ENCODE measurements at places on chromosomes 3 and 15. TPM values are rescaled to one million over a fixed set of nuclear protein-coding genes. Genes with fewer than 3 reads are reported as not detected.

The SLC9C1 gene
- 1.3 TPM for total RNA-seq

The ACAN gene
- total RNA-seq = not detected

GRCh38 chr3:183260167-183260904, 7.3 kb downstream of the B3GNT5 start:
- no peak for DNase-seq

DNA sequence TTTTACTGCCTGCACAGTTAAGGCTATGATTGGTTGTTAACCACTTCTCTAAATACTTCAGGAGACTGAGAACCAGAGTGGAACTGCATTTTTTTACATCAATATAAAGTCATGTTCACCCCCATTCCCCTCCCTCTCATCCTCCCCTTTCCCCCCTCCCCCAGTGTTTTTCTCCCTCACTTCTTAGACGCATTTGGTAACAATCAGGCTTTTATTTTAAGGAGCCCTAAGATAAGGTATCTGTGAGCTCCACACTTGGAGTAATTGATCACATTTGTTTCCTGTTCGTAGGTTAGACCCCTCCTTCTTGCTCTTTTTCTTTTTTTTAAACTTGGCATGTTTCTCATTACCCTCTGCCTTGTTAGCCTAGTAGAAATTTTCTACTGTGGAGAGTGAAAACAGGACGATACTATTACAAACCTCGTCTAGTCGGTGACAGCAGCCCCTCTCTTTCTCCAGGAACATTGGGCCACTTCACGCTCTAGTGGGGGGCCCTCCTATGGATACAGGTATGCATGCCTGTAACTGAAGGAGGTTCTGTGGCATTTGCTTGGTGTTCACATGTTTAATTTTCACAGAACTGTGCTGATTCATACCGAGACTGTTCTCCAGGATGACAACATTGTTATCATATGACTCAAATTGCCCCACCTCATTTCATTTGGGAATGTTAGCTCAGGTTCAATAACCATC, 314.4 kb downstream of the MECOM start:
- DNase-seq = no peak

DNA sequence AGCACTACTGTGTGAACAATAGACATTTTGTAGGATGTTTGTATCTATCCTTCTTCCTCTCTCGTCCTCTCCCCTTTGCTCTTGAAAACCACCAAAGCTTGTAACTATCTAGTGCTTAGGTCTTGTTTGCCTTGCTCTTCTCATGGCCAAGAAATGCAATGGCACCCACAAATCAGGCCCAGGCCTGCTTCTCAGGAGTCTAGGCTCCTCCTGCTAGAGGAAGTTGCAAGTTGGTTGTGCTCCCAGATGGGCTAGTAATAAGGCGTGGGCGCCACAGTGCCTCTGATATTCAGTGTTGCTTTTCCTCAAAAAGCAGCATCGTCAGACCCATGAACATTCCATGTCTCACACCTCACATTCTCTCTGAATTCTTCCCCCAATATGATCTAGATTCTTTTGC, 28.7 kb downstream of the ZNF385D start:
- no peak for DNase-seq

The RASA2 gene
- total RNA-seq = 4.3 TPM

DNA sequence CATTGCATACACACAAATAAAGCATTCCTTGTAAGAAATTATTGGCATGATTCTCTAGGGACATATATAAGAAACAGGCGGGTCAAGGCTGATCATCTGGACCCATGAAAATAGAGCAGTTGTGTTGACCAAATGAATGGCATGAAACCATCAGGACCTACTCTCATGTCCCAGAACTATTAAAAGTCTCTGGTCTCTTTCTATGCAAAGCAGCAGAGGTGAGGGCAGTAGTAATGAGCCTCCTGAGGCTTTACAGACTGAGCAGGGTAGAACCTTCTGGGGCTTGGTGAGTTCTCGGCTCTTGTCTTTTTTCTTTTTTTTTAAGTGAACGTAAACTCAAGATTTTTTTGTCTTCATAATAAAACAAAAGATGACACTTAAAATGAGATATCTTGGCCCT, 9.3 kb downstream of the GLDN start:
- DNase-seq = no peak

DNA sequence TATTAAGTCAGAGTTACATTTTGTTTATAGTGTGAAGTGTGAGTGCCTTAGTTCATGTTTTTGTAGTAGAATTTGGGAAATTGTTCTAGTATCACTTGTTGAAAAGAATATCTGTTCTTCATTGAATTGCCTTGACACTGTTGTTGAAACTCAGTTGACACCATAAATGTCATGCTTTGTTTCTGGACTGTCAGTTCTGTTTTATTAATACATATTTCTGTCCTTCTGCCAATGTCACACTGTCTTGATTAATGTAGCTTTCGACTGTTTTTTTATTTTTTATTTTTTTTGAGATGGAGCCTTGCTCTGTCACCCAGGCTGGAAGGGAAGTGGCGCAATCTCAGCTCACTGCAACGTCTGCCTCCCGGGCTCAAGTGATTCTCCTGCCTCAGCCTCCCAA, 59.1 kb downstream of the CHD2 start:
- DNase-seq = no peak

- no peak for DNase-seq
Observed at GRCh38 chr3:156293566-156293965, 173.2 kb downstream of the KCNAB1 start.

DNA sequence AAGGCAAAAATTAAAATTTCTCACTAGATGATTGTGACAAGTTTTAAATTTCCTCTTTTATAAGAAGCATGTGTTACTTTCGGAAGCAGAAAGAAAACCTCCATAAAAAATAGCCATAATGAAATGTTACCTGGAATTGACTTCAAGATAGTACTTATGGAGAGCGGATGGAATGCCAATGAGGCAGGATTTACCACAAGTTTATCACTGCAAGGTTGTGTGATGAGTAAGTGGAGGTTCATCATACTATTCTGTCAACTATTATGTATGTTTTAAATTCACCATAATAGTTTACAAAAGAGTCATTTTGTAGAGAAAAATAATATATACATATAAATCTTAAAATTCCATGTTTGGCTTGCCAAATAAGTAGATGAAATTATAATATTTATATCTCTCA, 230.3 kb downstream of the SCAPER start:
- DNase-seq = no peak

The GPR156 gene
- not detected for total RNA-seq

DNA sequence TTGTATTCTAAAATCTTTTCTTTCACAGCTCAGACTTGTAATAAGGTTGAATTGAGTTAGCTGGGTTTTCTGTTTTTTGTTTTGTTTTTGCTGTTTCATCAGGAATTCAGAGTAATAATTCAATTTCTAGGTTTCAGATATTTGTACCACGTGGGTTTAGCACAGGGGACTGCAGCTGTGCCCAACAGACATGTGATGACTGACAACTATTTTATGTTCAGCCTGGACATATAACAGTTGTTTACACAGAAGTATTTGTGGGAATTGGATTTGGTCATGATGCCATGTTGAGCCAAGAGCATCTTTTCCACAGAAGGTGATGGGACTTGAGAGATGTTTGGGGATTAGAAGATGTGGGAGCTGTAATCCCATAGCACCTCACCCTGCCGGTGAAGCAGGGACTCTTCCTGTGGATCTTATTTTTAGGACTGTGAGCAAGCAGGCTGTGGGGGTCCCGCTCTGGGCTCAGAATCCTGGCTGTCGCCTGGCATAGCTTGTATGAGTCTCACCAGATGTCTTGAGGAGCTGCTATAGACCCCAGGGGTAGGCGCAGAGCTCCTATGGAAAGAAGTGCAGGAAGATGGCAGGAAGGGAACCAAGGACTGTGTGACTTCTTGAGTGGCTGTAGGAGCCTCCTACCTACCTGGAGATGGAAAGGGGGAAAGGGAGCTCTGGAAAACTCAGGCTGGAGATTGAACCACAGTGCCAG, 23.7 kb downstream of the PXYLP1 start:
- DNase-seq = no peak

GRCh38 chr3:138594150-138594934, at the start of gene CEP70:
TSS of gene CEP70 (minus strand) at chr3:138594260. CDS start at chr3:138572927, 21,333 bp downstream.
- peak; percentile 94 for DNase-seq

DNA sequence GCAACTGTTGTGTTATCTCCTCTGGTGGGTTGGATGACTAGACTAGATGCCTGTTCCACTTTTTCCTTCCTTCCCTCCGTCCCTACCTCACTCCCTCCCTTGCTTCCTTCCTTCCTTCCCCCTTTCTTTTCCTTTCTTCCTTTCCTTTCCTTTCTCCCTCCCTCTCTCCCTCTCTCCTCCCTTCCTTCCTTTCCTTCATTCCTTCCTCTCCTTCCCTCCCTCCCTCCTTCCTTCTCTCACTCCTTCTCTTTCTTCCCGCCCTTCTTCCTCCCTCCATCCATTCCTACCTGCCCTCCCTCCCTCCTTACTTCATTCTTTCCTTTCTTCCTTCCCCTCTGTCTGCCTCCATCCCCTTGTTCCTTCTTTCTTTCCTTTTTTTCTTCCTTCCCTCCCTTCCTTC, 1045.3 kb downstream of the OTOL1 start:
- DNase-seq = no peak

DNA sequence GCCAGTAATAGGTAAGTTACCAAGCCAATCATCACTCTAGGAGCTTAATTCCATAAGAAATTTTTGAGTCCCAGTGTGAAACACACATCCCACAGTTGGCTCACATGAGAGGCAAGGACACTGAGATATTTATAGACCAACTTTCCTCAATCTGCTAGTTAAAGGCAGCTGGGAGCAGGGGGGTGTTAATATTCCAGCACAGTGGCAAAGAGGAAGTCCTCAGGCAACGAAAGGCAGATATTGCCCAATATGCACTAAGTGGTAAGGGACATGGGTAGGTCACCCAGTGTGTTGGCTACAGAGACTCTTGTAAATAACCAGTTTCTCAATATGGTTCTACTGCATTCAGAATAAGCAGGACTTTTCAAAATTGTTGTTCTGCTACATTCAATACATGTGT, 61.0 kb downstream of the TOP2B start:
- no peak for DNase-seq

DNA sequence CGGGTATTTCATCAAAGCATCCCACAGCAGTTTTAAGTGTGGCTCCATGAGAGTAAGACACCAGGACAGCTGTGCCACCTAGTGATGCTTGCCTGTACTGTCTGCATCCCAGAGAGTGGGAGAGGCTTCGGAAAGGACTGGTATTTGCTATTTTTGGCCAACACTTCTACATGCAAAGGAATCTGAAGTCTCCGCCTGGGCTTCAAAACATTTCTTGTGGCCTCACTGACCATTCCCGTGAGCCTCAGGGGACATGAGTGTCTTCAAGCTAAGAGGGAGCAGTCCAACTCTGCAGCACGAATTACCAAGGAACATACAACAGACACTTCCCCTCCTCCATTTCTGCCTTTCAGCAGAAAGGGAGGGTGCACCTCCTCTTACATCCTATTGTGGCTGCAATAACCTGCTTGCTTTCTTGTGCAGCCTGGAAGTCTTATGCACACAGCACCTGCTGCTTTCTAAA, 177.5 kb downstream of the RORA start:
- DNase-seq = peak; percentile 39

The COL8A1 gene
- 16.4 TPM for total RNA-seq

- DNase-seq = no peak
Observed at GRCh38 chr3:24736701-24737100, 242.1 kb upstream of the THRB start.

The PPP2R3A gene
- 94.9 TPM for total RNA-seq

The OR5H1 gene
- total RNA-seq = not detected

The CCDC39 gene
- not detected for total RNA-seq

The CLDN16 gene
- total RNA-seq = not detected

GRCh38 chr3:31096661-31097395, 202.4 kb upstream of the GADL1 start:
- no peak for DNase-seq

- no peak for DNase-seq
Observed at GRCh38 chr3:39103791-39104552, 3.5 kb downstream of the GORASP1 start.

The GPR27 gene
- total RNA-seq = 7.3 TPM

GRCh38 chr3:85303156-85303555, 344.4 kb downstream of the CADM2 start:
- no peak for DNase-seq

GRCh38 chr3:5276934-5277333, 89.4 kb downstream of the EDEM1 start:
- no peak for DNase-seq

DNA sequence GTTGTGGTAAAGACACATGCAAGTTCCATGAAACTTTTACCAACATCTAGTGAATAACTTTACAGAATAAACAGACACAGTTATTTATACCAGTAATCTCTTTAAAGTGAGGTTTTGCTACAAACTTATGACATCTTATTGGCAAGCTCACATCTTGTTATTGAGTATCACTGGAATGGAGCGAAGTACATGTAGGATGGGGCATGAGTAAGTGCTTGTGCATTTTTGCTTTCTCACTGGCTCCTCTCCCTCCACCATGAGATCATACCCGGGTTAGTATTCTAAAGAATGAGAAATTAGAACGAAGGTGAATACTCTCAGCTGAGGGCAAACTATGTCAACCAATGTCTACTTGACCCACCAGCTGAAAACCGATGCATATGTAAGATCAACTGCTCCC, 193.3 kb upstream of the ZNF717 start:
- DNase-seq = no peak

DNA sequence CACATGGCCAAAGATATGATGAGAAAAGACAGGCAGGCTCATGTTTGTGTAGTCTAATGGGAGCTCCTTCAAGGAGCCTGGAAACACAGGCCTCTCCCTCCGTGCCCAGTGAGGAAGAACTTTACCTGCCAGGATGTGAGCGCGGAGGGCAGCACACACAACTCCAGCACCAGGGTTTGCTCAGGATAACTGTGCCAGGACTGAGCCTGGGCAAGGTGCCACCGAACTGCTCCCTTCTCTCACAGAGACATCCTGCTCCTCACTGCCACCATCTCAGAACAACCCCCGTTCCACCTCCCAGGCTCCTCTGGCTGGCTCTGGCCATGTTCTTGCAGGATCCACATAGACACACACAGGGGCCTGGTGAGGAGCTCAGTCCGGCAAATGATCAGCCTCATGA, 87.4 kb downstream of the NUP210 start:
- no peak for DNase-seq

The PLSCR2 gene
- total RNA-seq = not detected

DNA sequence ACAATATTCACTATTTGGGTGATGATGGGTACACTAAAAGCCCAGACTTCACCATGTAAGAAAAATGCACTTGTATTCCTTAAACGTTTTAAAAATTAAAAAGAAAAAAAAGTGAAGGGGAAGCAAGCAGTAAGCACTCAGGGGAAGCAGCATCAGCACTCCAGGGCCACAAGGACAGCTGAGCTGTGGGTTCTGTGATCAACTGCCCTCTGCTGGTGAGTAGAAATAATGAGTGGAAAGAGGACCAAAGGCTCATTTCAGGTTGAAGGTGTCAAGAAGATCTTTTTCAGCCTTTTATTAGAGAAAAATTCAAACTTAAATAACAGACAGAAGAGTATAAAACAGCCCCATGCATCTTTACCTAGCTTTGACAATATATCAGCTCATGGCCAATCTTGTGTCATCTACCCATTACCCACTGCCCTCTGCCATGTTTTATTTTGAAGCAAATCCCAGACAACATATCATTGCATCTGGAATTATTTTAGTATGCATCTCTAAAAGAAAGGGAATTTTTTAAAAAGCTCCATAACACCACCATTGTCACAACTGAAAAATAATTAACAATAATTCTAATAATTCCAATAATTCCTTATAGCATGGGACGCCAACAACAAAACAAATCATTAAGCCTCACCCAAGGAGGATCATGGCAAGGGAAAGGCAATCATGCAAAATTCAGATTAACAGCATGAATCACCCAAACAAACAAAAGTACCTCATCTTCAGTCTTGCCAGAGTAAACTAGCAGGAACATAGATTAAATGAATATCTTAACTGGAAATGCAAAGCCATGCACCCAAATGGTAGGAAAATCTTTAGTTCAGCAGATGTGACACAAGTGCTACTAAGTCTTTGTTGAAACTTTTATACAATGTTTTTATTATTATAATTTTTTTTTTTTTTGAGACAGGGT, 42.5 kb downstream of the TAMM41 start:
- no peak for DNase-seq

The RBP2 gene
- not detected for total RNA-seq

The FGF7 gene
- total RNA-seq = 34.1 TPM
